Stomach (tissue), 19 donors: ENCODE measurements at places on chromosomes 2 and 18. TPM values are rescaled to one million over a fixed set of nuclear protein-coding genes. Genes with fewer than 3 reads are reported as not detected.

GRCh38 chr2:74079522-74080341 is 68.0 kb downstream of the BOLA3 start:
- DNase-seq, result no peak
- peak overlapping the region; percentile 5 for H3K4me3 ChIP-seq
- H3K4me1 ChIP-seq, result no peaks in the 10 kb centered on the region
- peak overlapping the region; percentile 43 for H3K27ac ChIP-seq
- H3K27me3 ChIP-seq, result no peaks in the 10 kb centered on the region

- no peak for DNase-seq
- no peak overlapping the region for H3K27ac ChIP-seq
- H3K36me3 ChIP-seq, result no peaks in the 10 kb centered on the region
- H3K4me1 ChIP-seq, result peaks cover 9% of the 10 kb centered on the region
These were observed 590.9 kb downstream of the IRS1 start for GRCh38 chr2:226208726-226209125.

- no peak overlapping the region for H3K27ac ChIP-seq
- no peaks in the 10 kb centered on the region for H3K27me3 ChIP-seq
- DNase-seq, result peak; percentile 38
- peaks cover 13% of the 10 kb centered on the region for H3K4me1 ChIP-seq
These were observed 341.6 kb upstream of the NT5C1B start for GRCh38 chr2:18930971-18931370.

Gene DOCK10
- polyA plus RNA-seq, result 2.0 TPM

Gene RGPD3
- polyA plus RNA-seq, result 0.08 TPM

Gene KCNS3
- 12.3 TPM for polyA plus RNA-seq

Gene STAT4
- 0.75 TPM for polyA plus RNA-seq

DNA sequence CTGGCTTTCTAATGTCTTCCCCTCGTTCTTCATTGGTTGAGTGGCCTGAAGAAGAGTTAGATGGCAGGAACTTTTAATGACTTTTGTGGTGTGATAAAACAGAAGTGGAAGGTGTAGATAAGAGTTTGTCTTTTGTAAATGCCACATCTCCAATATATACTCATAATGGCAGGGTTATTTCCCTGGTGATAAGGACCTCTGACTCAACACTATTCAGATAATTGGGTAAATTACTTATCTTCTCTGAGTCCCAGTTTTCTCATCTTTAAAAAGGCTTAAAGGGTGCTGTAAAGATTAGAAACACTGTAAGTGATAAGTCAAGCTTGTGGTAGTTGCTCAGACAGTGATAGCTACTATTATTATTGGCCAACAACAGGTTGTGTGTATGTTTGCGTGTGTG is 9.5 kb downstream of the KLHL14 start:
- H3K27me3 ChIP-seq, result no peaks in the 10 kb centered on the region
- no peaks in the 10 kb centered on the region for H3K4me1 ChIP-seq
- no peaks in the 10 kb centered on the region for H3K36me3 ChIP-seq

Gene ADGRF3
- polyA plus RNA-seq, result 0.12 TPM

DNA sequence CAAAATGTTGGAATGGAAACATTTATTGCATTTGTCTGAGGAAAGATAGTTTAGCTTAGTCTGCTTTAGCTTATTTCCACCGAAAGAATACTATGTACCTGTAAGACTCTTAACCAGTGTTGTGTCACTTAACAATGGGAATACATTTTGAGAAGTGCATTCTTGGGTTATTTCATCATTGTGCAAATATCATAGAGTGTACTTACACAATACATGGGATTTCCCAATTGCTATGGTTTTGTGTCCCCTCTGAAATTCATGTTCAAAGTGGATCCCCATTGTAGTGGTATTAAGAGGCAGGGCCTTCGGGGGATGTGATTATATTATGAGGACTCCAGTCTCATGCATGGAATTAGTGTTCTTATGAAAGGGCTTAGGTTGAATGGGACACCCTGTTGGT is 249.4 kb upstream of the UBE2E3 start:
- no peaks in the 10 kb centered on the region for H3K36me3 ChIP-seq
- H3K4me1 ChIP-seq, result peaks cover 3% of the 10 kb centered on the region
- DNase-seq, result no peak
- H3K27me3 ChIP-seq, result no peaks in the 10 kb centered on the region
- H3K4me3 ChIP-seq, result no peak overlapping the region

DNA sequence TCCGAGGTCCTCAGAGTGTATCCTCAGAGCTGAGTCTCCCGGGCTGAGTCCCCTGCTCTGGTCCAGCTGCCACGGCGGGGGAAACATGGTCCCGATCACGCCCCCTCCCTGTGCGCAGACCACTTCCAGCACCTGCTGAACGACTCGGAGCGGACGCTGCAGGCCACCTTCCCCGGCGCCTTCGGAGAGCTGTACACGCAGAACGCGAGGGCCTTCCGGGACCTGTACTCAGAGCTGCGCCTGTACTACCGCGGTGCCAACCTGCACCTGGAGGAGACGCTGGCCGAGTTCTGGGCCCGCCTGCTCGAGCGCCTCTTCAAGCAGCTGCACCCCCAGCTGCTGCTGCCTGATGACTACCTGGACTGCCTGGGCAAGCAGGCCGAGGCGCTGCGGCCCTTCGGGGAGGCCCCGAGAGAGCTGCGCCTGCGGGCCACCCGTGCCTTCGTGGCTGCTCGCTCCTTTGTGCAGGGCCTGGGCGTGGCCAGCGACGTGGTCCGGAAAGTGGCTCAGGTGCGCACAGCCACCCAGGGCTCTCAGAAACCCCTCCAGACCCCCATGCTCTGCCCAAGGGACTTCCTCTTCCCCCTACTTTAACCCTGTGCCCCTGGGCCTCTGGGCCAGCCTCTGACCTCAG is 26.7 kb downstream of the GPC1 start:
- peaks cover under 1% of the 10 kb centered on the region for H3K4me1 ChIP-seq
- no peak overlapping the region for H3K27ac ChIP-seq
- peaks cover 5% of the 10 kb centered on the region for H3K27me3 ChIP-seq
- DNase-seq, result no peak

Gene DNAH7
- 0.15 TPM for polyA plus RNA-seq

GRCh38 chr2:223597076-223597475 is 5.1 kb downstream of the SCG2 start:
- H3K4me1 ChIP-seq, result no peaks in the 10 kb centered on the region
- no peak overlapping the region for H3K4me3 ChIP-seq
- no peak for DNase-seq
- no peaks in the 10 kb centered on the region for H3K36me3 ChIP-seq
- H3K27ac ChIP-seq, result no peak overlapping the region

DNA sequence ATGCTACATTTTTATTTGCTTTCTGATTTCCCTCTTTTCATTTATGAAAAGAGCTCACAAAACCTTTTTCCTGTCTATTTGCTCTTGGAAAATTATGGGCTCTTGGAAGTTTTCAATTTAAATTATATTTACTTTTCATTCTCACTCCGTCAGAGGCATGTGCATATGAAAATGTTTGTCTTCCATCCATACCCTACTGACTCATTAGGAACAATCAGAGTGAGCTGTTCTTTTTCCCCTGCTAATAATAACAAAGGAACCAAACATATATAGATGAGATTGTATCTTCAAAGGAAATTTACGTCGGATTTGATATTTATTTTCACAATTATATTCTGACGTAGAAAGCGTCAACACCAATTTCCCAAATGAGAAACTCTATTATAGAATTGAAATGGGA is 1101.2 kb downstream of the TSN start:
- H3K4me3 ChIP-seq, result no peak overlapping the region
- no peaks in the 10 kb centered on the region for H3K27me3 ChIP-seq
- no peaks in the 10 kb centered on the region for H3K36me3 ChIP-seq
- H3K27ac ChIP-seq, result no peak overlapping the region

DNA sequence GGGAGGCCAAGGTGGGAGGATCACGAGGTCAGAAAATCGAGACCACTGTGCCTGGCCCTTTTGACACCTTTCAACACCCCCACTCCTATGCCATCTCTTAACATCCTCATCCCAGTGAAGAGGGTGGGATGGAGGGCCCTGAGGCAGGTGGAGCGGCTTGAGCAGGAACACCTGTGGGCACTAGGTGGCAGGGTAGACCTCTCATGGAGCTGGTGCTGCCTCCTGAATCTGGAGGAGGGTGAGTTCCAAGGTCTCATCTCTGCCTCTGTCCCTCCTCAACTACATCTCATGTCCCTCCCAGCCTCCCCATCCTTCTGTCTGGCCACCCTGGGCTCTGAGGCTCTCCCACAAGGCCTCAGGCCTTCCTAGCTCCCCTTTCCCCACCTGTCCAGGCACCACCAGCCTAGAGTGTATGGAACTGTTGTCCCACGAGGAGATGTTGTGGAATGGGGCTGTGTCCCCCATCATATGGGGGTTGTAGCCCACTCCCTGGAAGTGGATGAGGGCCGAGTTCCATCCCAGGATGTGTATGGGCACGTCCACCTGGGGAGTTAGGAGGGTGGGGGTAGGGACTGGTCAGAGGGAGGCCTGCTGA is 17.0 kb upstream of the CRYBA2 start:
- no peak overlapping the region for H3K27ac ChIP-seq
- no peaks in the 10 kb centered on the region for H3K36me3 ChIP-seq
- peaks cover 69% of the 10 kb centered on the region for H3K27me3 ChIP-seq
- H3K4me3 ChIP-seq, result no peak overlapping the region

GRCh38 chr18:53142005-53142404 is 802.0 kb downstream of the DCC start:
- no peaks in the 10 kb centered on the region for H3K36me3 ChIP-seq
- H3K27ac ChIP-seq, result no peak overlapping the region
- DNase-seq, result no peak
- no peaks in the 10 kb centered on the region for H3K27me3 ChIP-seq

DNA sequence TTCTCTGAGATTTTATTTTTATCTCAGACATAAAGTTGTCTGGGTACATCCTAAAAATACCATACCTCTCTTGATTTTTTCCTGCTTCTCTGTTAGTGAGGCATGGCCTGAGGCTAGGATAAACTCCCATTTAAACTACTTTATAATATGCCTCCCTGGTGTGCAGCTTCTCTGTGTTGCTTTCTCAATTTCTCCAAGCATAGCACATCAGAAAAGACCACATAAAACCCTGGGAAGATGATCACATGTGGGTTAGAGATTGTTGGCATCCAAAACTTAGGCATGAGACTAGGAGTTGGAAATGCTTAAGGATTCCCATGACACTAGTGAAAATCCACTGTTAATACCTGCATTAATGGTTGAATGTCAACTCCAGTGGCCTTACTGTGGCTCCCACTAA is 254.6 kb downstream of the RND3 start:
- H3K4me1 ChIP-seq, result no peaks in the 10 kb centered on the region
- no peak overlapping the region for H3K27ac ChIP-seq
- no peaks in the 10 kb centered on the region for H3K36me3 ChIP-seq
- H3K27me3 ChIP-seq, result no peaks in the 10 kb centered on the region
- no peak for DNase-seq
- H3K4me3 ChIP-seq, result no peak overlapping the region

DNA sequence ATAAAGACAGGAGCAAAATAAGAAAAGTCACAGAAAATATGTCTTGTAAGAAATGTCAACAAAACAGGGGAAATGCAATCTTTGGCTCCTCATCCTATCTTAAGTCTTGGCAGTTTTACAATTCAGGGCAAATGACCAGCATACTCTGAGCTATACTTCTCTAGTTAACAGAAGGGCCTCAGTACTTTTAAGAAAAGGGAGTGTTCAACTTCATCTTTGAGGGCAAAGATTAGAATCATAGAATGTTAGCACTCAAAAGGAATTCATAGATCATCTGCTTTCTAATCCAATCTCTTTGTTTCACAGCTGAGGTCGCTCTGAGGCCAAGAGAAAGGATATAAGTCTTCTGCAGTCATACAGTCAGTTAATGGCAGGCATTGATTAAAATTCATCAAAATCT is 174.0 kb upstream of the NT5C1B start:
- no peak overlapping the region for H3K27ac ChIP-seq
- H3K36me3 ChIP-seq, result no peaks in the 10 kb centered on the region
- no peaks in the 10 kb centered on the region for H3K27me3 ChIP-seq
- H3K4me1 ChIP-seq, result peaks cover 14% of the 10 kb centered on the region
- H3K4me3 ChIP-seq, result no peak overlapping the region

Gene LYPD6B
- polyA plus RNA-seq, result 74.1 TPM

DNA sequence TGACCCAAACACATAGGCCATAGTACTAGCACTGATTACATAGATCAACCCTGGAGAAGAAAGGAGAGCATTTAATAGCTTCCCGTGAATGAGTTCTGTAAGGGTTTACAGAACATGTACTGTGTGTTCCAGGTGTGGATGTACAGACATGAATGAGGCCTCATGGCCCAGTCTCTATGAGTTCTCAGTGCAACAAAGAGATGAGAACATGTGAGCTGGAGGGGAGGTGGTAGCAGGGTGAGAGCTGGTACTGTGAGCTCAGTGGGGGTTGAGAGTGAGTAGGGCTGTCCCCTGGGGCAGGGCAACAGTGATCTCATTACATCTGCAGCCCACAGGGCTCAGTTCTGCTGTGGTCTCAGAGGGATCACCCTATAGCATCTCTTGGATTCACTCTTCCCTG is 42.6 kb upstream of the SPRED2 start:
- no peaks in the 10 kb centered on the region for H3K36me3 ChIP-seq
- no peak overlapping the region for H3K27ac ChIP-seq
- no peaks in the 10 kb centered on the region for H3K4me1 ChIP-seq
- no peaks in the 10 kb centered on the region for H3K27me3 ChIP-seq

- H3K4me3 ChIP-seq, result no peak overlapping the region
- peak; percentile 60 for DNase-seq
- no peaks in the 10 kb centered on the region for H3K36me3 ChIP-seq
These were observed 113.7 kb downstream of the SPTBN1 start for GRCh38 chr2:54569745-54570301.

- H3K36me3 ChIP-seq, result no peaks in the 10 kb centered on the region
- no peak overlapping the region for H3K27ac ChIP-seq
These were observed 453.4 kb upstream of the SLC14A2 start for GRCh38 chr18:45161850-45162249.

GRCh38 chr2:82023710-82024109 is 1719.2 kb upstream of the LRRTM1 start:
- no peak overlapping the region for H3K27ac ChIP-seq
- H3K4me1 ChIP-seq, result no peaks in the 10 kb centered on the region
- H3K36me3 ChIP-seq, result no peaks in the 10 kb centered on the region
- H3K27me3 ChIP-seq, result no peaks in the 10 kb centered on the region
- H3K4me3 ChIP-seq, result no peak overlapping the region

DNA sequence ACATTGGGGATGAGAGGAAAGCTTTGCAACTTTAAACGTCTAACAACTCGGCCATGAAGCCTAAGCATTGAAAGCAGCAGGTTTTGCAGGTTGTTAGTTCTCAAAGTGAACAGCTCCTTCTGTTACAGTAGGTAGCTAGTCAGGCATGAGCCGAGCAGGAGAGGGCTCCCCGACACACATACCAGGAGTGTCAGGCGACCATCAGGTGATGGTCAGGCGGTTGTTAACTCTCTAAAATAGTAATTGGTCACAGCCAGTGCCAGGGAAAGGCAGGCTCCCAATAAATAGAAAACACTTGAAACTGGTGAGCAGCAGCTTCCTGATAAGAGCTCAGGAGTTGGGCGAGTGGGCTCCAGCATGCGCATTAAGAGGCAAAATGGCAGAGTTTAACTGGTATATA is 53.5 kb upstream of the DAPL1 start:
- H3K27me3 ChIP-seq, result no peaks in the 10 kb centered on the region
- no peaks in the 10 kb centered on the region for H3K36me3 ChIP-seq
- no peak for DNase-seq
- no peak overlapping the region for H3K27ac ChIP-seq

Gene TNS1
- polyA plus RNA-seq, result 44.9 TPM

Gene MEIS1
- polyA plus RNA-seq, result 36.8 TPM
